ENCODE measurements at places on chromosomes 2 and 18.

- no peak for DNase-seq
Observed at GRCh38 chr2:33804155-33804554, 205.1 kb upstream of the FAM98A start.

- DNase-seq, result no peak
Observed at GRCh38 chr2:3500326-3500899, 18.9 kb downstream of the ADI1 start.

GRCh38 chr2:41936771-41937463, 110.9 kb upstream of the PKDCC start:
- DNase-seq, result no peak

GRCh38 chr2:230430957-230431910, 15.2 kb downstream of the SP100 start:
- no peak for DNase-seq

All from GM20000 (cell line).